ENCODE measurements at places on chromosomes 1 and 21.

GRCh38 chr1:151584780-151585179, 27.1 kb upstream of the SNX27 start:
- DNase-seq, result no peak

GRCh38 chr1:201673093-201673492, 134.2 kb downstream of the NAV1 start:
- DNase-seq, result no peak

- DNase-seq, result no peak
Observed at GRCh38 chr1:47433037-47433421, 4.8 kb upstream of the FOXD2 start.

- no peak for DNase-seq
Observed at GRCh38 chr1:5660141-5660935, 331.9 kb downstream of the NPHP4 start.

DNA sequence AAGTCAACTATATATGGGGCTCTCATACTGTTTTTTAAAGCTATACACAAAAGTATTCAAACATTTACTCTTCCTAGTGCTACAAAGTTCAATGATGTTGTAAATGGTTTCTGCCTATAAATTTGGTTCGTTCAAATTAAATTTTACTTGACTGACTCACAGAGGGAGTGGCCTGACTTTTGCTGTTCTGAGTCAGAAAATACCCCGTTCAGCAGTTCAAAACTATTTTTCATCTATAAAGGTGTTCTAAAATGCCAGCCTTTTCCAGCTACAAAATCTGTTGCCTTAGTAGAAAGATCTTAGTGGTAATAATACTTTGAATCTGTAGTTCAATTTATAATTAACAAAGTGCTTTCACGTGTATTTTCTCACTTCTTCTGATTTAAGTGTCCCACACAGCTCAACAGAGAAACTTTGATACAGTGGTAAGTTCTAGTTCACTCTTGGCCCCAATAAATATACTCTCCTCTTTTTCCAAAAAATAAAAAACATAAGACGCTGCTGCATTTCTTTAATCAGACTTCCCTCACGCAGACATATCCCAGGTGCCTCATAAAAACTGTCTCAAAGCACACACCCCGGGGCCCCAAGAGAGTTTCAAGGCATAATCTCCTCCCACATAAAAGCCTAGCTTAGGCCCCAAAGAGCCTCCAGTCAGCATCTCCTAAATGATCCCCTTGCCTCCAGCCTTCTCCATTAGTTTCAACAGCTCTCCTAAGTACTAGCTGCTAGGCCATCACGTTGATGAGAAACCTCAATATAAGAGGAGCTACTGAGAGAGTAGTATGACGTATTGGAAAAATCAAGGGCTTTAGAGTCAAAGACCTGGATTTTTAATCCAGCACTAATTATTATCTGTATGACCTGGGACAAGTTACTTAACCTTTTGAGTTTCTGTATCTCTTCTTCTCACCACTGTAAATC, 3.2 kb downstream of the PTP4A2 start:
- DNase-seq, result peak; percentile 76

GRCh38 chr1:202639500-202639899, 70.8 kb downstream of the SYT2 start:
- DNase-seq, result peak; percentile 92

GRCh38 chr1:206723805-206724472, 39.2 kb downstream of the MAPKAPK2 start:
- DNase-seq, result peak; percentile 87

DNA sequence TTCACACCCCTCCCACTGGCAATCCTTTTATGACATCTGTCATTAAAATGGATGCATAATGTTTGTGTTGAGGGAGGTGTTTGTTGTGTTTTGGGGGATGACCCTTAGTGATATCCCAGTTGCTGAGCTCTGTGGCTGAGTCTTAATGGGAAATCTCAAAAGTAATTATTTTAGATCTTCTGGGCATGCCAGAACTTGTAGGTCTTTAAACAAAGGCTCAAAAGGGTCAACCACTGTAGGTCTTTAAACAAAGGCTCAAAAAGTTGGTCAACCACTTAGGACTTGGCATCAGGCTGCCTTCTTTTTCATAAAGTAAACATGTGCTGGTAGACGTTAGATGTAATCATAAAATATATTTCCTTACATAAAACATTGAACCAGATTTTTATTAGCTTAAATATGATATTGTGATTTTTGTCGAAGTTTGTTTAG, 78.0 kb downstream of the CDC14A start:
- no peak for DNase-seq

DNA sequence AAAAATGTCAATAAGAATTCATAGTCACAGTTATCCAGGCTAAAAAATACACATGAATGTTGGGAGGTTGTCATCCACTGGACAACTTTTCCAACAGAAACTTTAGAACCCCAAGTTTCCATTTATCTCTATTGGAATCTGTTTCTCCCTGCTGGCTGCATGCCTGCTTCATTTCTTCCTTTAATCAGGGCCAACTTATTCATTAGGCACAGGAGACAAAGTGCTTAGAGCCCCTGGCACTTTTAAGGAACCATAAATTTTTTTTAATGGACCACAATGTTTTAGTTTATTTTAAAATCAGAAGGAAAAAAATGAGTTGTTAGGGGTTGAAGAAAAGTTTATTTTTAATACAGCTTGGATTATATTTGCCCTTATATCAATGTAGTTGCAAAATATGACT, 26.7 kb upstream of the C2CD2 start:
- DNase-seq, result no peak

- DNase-seq, result no peak
Observed at GRCh38 chr1:40241362-40241761, 6.4 kb upstream of the TMCO2 start.

DNA sequence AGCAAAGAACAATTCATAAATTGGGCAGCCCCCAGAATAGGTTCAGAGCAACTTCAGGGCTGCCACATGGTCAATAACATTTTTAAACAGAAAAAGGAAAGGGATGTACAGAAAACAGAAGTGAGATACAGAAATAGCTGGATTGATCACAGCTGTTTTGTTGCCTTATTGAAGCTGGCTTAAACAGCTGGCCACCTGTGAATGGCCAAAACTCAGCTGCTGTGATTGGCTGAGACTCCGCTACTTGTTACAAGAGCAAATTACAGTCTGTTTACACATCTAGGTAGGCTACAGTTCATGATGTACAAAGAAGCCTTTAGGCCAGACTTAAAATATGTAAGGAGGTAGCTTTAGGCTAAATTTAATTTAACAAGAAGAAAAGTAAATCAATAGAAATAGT, 11.6 kb upstream of the IFNAR1 start:
- no peak for DNase-seq

DNA sequence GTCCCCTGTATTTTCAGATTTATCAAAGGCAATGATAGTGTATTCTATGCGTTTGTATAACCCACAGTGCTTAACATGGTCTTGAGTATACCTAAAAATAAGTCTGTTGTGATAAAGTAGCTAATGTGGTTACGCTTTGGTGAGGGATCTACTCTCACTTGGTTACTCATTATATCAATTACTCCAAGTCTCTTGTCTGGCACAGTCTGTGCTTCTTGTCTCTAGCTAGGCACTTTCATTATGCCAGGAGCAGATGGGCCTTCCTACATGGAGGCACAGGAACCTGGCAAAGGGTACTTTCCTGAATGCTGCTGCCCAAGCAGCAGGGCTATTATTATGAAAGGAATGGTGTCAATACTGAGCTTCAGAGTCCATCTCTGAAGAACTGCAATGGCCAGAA, 4.2 kb upstream of the PTPN22 start:
- DNase-seq, result no peak

DNA sequence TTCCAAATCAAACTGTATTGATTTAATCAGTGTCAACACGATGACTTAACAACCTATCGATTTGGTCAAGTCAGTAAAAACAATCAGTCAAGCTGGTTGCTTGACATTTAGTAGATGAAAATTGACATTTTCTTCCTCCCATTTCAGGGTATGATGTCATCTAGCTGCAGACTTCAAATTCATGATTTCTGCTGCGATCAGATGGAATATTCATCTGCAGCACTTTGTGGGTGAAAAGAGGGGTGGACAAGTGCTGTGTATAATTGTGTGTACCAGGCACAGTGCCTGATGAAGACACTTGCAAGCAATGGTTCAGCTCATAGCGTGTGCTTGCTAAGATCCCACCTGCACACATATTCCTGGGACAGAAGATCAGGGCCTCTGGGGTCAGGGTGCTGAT, 479.8 kb downstream of the DISC1 start:
- DNase-seq, result no peak

DNA sequence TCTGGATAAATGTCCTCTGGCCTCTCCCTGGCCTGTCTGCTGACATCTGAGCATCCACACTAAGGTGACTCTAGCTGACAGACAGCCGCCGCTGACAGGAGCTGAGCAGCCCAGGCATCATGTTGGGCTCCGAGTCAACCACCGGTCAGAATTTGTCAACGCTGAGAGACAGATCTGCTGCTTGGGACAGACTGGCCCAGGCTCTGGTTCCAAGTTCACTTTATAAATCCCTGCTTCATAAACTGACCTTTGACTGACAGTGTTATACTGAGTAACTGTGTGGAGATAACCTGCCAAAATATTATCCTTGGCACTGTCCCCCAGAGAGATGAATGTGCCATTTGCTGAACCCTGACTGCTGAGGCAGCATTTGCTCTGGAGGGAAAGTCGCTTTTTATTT, 616.7 kb downstream of the NPHP4 start:
- no peak for DNase-seq

DNA sequence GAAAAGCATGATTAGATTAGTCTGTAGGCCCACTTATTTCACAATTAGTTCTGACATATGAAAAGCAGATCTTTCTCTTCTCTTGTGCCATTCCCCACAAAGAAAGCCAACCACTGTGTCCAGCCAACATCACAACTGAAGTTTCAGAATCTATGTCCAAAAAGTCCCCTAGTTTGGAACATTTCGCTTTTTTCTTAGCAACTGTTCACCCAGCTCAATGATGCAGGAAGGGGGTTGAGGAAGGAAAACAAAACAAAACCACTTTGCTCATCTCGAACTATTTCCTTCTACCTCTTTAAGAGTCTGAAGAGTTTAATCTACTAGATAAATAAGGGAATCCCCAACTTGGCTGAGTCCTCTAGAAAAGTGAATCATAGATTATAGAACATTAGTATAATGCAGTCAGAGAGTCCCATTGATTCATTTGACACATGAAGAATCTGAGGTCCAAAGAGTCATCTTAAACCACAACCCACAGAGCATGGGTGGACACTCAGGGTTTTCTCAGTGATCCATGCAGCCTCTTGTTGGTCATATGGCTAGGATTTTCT, 159.3 kb upstream of the SGIP1 start:
- peak; percentile 90 for DNase-seq

GRCh38 chr21:45219517-45219916, 68.2 kb downstream of the POFUT2 start:
- DNase-seq, result no peak

DNA sequence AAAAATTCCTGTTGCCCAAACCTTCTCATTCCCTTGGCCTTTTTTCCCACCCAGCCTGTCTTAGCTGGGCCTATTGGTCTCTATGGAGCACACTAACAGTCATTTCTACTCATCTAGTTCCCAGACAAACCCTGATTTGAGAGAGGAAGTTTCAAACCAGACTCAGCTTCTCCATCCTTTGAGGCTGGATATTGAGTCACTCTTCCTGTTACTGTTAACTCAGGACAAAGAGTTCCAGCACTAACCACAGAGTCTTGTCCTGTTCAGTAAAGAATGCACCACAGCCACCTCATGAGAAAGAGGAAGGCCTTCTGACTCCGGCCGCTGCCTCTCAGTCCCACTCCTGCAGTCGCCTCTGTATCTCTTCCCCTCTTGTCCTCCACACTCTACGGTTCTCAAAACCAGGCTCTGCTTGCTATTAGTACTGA, 137.8 kb downstream of the PTPRC start:
- peak; percentile 94 for DNase-seq

- no peak for DNase-seq
Observed at GRCh38 chr1:53503433-53504217, 44.4 kb downstream of the DMRTB1 start.

- peak; percentile 6 for DNase-seq
Observed at GRCh38 chr1:245166471-245166885, 11.7 kb downstream of the KIF26B start.

DNA sequence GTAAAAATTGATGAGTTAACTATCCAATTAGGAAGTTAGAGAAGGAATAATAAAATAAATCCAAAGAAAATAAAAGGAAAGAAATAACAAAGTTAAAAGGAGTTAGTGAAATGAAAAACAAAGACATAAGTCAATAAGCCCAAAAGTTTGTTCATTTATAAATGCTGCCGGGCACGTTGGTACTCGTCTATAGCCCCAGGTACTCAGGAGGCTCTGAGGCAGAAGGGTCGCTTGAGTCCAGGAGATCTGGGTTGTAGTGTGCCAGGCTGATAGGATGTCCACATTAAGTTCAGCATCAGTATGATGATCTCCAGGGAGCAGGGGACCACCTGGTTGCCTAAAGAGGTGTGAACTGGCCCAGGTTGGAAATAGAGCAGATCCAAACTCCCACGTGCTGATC, 35.5 kb upstream of the VANGL1 start:
- DNase-seq, result no peak

GRCh38 chr1:93239863-93240262, 59.3 kb downstream of the CCDC18 start:
- DNase-seq, result no peak

- DNase-seq, result no peak
Observed at GRCh38 chr1:54272772-54273091, 72.8 kb downstream of the MRPL37 start.

DNA sequence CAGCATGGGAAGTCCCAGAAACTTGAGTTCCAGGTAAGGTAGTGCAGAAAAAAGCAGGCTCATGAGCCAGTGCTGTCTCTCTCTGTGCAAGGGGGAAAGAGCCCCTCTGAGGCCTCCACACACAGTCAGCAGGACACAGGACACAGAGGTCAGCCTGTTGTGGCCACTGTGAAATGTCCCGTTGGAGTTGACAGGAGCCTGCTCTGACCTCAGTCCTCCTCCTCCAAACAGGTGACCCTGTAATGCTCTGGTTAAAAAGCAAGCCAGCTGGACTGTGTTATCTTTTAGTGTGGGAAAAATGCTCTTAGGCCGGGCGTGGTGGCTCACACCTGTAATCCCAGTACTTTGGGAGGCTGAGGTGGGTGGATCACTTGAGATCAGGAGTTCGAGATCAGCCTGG, 24.2 kb upstream of the GPR157 start:
- DNase-seq, result no peak

- DNase-seq, result peak; percentile 71
Observed at GRCh38 chr1:98045767-98046641, 125.2 kb upstream of the DPYD start.

DNA sequence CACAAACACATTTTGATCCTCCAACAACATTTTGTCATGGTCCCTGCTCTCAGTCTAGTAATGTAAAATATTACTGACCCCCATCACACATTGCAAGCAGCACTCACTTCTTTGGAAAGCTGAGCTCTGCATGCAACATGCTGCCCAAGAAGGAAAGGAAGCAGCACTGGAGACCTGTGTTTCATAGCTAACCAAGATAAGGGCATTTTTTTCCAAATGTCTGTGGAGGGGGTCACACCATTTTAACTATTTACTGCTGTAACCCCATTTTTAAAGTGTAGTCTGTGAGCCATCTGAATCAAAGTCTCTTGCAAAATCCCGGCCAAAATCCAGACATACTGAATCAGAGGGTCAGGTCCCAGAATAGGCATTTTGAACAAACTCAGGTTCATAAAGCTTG, 4.5 kb upstream of the RASSF5 start:
- no peak for DNase-seq
